ENCODE measurements at places on chromosomes 12 and 14.

DNA sequence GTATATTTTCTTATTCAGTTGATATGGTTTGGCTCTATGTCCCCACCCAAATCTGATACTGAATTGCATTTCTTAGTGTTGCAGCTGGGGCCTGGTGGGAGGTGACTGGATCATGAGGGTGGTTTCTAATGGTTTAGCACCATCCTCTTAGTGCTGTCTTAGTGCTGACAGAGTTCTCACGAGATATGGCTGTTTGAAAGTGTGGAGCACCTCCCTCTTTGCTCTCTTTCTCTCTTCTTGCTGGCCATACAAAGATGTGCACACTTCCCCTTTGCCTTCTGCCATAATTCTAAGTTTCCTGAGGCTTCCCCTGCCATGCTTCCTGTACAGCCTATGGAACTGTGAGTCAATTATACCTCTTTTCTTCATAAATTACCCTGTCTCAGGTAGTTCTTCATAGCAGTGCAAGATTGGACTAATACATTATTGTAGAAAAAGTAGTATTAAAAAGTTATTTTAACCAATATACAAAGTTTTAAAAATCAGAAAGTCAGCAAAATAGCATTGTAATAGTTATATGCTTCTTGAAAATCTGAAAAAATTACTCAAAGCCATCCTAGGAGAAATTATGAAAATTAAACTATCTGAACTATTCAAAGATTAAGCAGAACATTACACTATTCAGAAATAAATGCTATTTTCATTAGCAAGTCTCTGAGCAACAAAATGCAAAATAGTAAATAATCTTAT, 84.1 kb downstream of the PPP1R12A start:
- no peak for DNase-seq

- no peak for DNase-seq
Measured at GRCh38 chr12:130655010-130655409, 61.1 kb downstream of the RIMBP2 start.

- DNase-seq, result peak; percentile 78
Measured at GRCh38 chr14:64636208-64636979, 67.8 kb upstream of the PLEKHG3 start.

GRCh38 chr14:98816720-98817119, 455.3 kb downstream of the BCL11B start:
- no peak for DNase-seq

- DNase-seq, result no peak
Measured at GRCh38 chr12:68951652-68952051, 18.7 kb upstream of the CPM start.

DNA sequence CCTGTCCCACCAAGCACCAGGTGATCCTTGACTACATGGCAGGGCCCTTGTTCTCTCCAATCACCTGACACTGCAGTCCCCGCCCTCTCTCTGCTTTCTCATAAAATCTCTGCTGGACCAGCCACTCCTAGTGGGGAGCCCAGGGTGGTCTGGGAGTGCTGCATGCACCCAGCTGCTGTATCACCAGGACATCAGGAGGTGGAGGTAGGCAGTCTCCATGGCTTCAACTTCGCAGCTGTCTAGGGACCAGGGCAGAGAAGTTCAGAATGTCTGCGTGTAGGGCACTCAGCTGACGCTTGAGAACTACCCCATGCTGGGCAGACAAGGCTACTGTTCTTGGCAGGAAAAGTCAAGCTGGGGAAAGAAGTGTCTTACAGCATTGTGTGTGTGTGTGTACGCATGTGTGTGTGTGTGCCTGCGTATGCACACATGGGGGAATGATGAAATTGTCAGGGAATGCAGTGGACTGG, 2.6 kb downstream of the WSCD2 start:
- DNase-seq, result no peak

GRCh38 chr12:67651132-67651695, 2.7 kb downstream of the DYRK2 start:
- DNase-seq, result peak; percentile 43

DNA sequence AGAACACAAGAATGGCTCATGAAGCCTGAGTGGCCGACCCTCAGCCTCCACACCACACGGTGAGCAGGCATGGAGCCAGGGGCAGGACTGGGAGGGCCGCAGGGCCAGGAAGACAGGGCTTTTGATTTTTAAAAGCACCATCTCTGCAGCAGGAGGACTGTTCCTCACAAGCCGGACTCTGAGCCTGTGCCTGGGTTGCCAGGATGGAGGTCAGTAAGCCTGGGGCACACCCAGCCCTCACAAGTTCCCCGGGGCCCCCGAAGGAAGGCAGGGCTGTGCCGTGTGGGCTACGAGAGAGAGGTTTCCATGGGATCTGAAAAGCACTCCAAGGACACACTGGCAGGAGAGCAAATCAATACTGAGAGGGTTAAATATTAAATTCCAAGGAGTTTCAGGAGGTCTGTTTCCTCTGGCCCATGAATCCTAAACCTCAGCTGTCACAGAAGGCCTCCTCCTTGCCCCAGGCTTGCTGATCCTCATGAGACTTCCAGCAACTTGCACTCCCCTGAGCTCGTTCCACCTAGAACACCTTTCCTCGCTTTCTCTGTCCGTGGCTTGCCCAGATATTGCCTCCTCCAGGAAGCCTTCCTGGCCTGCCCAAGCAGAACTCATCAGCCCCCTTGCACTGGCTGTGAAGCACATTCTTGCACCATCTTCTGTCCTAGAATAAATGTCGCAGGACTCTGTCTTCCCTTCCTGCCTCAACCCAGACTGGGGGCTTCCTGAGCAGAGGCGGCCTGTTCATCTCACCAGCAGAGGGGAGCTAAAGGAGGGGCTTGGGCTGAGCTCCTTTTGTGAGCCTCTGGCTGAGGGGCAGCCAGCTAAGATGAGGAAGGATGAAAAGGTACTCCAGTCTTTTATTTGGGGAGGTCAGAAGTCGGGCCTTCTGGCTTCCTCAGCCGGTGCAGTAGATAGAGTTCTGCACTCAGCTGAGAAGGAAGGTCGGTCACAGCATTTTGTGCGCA, 64.6 kb downstream of the CCDC88C start:
- no peak for DNase-seq

DNA sequence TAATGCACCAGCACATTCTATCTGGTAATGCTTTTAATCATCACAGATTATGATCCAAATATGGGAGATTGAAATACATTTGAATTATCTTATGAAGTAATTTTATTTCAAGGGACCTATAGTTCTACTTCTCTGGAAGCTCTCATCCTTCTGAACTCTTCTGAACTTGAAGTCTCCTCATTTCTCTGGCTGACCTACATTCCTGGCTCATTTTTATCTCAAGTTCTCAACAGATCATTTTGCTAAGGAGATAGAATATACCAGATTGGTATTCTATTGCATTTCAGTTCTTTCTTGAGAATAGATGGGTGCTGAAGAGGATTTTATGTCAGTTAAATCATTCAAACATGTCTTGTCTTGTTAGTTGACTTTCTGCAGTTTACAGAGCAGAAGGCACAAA, 7.9 kb downstream of the HMGA2 start:
- DNase-seq, result no peak

- no peak for DNase-seq
Measured at GRCh38 chr14:100688598-100689461, 37.9 kb upstream of the DLK1 start.

DNA sequence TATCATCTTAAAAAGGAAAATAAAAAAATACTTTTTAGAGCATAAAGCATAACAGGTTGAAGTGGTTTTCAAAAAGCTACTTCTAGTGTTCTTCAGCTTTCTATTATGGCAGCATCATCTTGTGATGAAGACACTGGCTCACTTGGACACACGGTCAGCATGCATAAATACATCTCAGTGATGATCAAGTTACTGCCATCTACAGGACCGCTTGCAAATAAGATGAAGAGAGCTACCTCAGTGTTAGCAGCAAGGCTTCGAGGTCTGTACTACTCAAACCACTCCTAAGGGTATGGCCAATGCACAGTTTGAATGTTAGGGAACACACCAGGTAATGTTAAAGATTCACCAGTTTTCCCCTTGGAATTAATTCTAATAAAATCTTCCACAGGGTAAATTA, 58.8 kb downstream of the GALC start:
- peak; percentile 38 for DNase-seq

GRCh38 chr14:56770512-56770911, 39.8 kb downstream of the OTX2 start:
- no peak for DNase-seq

GRCh38 chr14:64628940-64629408, 75.2 kb upstream of the PLEKHG3 start:
- no peak for DNase-seq

DNA sequence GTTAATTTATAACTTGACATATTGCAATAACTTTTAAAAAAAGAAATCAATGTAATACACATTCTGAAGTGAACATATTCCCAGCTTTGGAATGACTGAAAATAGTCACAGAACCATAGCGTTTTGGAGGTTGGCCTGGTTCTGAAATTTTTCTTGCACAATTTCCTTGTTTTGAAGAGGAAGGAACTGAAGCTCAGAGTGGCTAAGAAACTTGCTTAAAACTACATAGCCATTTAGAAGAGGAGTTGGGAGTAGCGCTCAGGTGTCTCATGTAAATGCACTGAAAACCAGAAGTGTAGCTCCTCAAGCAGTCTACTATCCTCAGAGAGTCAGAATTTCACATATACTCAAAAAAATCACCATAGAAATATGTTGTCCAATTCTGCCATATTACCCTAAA, 41.2 kb downstream of the SLC38A1 start:
- no peak for DNase-seq

GRCh38 chr12:25436206-25437030, 116.7 kb downstream of the LMNTD1 start:
- peak; percentile 76 for DNase-seq

DNA sequence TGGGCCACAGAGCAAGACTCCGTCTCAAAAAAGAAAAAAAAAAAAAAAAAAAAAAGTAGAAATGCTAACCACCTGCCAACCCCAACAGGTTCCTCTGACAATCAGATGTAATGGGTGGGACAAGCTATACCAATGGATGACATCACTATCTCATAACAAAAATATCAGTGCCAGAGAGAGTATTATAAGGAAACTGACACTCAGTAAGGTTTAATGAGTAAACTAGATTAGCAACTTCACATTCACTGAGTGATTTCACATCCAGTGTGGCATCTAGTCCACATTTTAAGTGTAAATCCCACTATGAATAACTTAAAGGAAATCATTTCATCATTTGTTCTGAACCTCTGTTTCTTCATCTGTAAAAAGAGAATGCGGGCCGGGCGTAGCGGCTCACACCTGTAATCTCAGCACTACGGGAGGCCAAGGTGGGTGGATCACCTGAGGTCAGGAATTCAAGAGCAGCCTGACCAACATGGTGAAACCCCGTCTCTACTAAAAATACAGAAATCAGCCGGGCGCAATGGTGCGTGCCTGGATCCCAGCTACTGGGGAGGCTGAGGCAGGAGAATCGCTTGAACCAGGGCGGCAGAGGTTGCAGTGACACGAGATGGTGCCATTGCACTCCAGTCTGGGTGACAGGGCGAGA, 1.8 kb downstream of the SART3 start:
- no peak for DNase-seq

- DNase-seq, result no peak
Measured at GRCh38 chr12:5295151-5295550, 136.8 kb upstream of the NTF3 start.

GRCh38 chr12:6843118-6843902, 2.6 kb downstream of the GNB3 start:
- no peak for DNase-seq

- DNase-seq, result no peak
Measured at GRCh38 chr14:32578181-32578580, 249.1 kb downstream of the AKAP6 start.

- DNase-seq, result no peak
Measured at GRCh38 chr12:109675411-109675810, 38.2 kb upstream of the FAM222A start.

DNA sequence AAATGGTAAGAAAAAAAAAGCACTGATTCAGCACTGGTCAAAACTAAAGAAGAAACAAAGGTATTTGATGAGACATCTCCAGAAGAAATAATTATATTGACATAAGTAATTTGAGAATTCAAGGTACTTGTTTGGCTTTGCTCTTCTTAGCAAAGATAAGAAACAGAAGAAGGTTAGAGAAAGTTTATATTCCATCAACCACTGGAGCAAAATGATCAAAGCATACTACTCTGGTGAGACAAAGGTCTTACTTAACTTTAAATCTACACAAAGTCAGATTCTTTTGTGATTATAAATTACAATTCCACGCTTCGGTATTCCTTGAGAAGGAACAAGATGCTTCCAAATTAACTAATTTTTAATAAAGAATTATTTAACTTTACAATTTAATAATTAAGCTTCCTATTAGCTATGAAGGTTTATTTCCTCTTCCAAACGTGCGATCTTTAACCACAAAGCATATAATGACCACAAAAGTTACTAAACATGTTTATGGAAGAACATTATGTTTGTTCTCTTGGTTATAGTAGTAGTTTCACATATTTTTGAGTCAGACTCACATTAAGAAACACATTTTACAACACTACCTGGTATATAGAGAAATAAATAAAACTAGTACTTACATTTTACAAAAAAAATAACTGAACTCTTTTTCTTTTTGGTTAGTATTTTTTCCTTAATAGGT, 53.4 kb downstream of the METTL25 start:
- DNase-seq, result no peak

DNA sequence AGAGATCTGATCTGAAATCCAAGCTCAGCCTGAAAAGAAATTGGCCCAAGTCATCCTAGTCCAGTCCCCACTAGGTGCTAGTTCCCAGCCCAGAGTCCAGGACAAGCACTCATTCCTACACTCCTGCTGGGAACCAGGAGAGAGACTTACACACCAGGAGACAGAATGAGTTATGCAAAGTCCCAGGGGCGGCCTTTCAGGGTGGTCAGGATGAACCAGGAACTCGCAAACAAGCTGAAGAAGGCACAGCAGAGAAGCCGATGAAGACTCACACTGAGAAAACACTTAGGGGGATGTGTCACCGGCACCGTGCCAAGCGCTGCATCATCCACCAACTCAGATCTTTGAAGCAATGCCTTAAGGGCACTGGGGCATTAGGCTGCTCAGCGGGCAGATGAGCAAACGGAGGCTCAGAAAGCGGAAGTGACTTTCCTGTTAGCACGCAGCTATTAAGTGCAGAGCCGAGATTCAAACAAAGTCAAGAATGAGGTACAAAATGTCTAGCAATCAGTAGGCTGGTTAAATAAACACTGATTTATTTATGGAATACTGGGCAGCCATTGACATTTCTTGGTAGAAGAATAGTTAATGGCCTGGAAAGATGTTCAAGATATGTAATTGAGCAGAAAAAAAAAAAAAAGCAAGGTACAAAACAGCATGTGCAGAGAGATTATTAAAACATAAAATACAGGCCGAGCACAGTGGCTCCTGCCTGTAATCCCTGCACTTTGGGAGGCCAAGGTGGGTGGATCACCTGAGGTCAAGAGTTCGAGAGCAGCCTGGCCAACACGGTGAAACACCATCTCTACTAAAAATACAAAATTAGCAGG, 78.7 kb downstream of the LRRC74A start:
- DNase-seq, result peak; percentile 63

- DNase-seq, result no peak
Measured at GRCh38 chr12:120388691-120389481, 19.9 kb upstream of the MSI1 start.

GRCh38 chr12:55723516-55724225, 3.5 kb downstream of the RDH5 start:
- no peak for DNase-seq

GRCh38 chr12:130873825-130874224, 2.0 kb downstream of the RAN start:
- no peak for DNase-seq

GRCh38 chr12:114711689-114712152, 27.7 kb upstream of the TBX3 start:
- DNase-seq, result no peak
